ENCODE measurements at places on chromosomes 2 and 18.

GRCh38 chr18:2402084-2402483, 169.2 kb downstream of the METTL4 start:
- no peak for DNase-seq

DNA sequence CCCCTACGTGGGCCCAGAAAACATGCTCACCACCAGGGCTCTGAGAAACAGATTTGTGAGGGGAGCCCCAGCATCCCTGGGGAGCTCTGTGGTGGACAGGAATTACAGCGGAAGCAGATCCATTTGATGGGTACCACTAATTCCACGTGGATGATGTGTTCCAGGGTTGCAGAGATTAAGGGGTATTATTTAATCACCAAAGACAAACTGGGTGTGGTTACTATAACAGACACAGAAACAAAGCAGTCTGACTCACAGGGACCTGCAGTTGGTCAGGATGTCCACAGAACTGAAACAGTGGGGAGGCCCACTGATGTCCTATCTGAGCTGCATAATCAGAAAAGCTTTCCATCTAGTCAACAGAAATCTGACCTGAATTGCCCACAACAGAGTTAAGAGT, 65.8 kb downstream of the PSMG2 start:
- no peak for DNase-seq

DNA sequence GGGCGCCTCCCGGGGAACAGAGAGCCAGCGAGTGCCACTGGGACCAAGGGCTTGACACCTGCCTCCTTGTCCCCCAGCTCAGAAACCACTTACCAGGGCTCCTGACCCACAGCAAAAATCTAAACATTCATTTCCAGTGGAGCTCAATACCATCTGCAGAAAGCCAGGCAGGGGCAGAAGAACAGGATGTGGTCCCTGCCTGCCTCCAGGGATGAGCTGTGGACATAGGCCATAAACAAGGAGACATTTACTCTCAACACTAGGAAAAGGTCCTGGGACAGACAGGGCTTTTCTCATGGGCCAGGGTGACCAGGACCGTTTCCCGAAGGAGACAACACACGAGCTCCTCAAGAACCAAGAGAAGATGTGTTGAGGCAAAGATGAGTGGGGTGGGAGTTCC, 203.0 kb downstream of the CTIF start:
- no peak for DNase-seq

- no peak for DNase-seq
Measured at GRCh38 chr2:69780921-69781320, 39.0 kb downstream of the ANXA4 start.

DNA sequence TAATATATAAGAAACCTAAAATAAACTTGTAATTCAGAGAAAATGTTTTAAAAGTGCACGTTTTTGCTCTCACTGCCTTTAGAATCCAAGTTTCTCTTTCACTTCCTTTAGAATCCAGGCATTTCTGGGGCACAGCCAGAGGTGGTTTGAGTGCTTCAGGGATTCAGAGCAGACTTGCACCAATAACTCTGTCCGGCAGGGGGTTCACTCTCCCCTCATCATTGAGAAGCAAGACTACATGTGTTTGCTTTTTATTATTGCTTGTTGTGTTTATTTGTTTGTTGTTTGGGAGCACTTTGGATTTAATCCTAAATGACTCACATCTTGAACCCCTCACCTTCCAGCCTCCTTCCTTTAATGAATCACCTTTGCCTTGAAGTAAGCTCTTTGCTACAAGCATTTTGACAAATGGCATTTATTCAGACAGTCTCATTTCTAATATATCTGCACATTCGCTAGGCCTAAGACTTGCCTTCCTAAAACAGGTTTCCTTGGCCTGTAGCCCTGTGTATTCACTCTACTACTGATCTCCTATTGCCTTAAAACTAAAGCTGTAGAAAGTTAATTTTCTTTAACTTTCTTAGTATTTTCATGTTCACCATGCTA, 233.5 kb upstream of the ATP5MC3 start:
- peak; percentile 22 for DNase-seq

DNA sequence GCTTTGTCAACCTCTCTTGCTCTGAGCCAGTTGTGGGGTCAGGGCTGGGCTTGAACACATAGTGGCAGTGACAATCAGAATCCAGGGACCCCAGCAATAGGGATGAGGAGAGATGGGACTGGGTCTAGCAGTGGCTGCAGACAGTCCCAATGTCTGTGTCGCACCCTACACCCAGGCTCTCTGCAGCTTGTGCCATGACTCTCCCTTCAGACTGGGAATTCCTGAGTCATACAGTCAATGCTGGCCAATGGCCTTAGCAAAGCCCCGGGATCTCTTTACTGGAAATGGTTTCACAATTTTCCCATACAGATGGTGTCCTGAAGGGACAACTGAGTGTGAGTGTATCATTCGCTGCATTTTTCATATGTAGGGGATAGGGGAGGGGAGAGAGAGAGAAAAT, 74.2 kb upstream of the CELF4 start:
- DNase-seq: no peak

DNA sequence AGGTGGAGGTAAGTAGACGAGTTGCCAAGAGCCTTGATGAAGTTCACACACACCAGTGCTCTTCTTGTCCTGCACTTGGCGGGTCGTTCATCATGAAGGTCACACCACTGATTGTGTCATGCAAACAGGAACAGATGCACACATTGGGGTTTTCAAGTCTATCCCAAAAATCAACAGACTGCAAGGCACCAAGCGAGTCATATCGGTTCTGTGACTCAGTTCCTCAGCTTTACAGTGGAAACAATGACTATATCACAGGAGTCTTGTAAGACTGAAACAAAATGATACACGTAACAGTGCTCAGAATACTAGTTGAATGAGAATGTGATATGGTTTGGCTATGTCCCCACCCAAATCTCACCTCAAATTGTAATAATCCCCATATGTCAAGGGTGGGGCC, 526.9 kb upstream of the ID2 start:
- DNase-seq: no peak

- DNase-seq: no peak
Measured at GRCh38 chr18:37084912-37085311, 256.0 kb downstream of the KIAA1328 start.

DNA sequence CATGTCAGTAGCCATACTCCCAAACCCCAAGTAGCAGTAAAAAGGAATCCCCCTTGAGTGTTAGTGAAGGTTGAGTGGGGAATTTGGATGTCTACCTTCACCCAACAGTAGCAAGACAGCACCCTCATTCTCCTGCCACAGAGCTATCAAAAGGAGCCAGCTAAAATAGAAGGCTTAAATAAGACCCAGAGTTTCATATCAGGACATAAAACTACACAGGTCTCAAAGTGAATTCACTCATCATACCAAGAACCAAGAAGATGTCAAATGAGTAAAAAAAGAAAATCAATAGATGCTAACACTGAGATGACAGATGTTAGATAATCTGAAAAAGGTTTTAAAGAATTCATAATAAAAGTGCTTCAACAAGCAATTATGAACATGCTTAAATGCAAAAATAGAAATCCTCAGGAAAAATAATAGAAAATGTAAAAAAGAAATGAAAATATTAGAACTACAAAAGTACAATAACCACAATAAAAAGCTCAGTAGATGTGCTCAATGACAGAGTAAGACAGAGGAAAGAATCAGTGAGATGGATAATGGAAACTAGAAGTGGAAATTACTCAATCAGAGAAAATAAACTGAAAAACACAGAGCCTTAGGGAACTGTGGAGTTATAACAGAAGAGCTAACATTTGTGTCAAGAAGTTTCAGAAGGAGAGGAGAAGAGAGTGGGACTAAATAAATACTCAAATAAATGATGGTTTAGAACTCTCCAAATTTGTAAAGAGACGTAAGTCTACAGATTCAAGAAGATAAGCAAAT, 90.5 kb downstream of the EDAR start:
- DNase-seq: no peak

DNA sequence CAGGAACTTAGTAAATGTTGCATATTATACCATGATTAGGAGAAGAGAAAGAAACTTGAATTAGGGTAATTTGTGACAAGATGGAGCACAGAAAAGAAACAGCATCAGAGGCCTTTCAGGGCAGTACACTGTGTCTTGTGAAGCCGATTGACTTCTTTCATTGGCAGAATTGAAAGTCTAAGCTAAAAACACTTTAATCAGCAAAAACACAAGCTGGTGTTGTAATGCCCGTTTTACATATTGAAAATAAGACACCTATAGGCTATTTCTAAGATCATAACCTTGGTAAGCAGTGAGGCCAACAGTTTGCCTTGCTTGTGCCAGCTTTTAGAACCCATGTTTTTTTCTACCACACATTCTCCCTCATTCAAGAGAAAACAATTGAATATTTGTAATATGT, 1378.1 kb upstream of the NXPH2 start:
- no peak for DNase-seq

- no peak for DNase-seq
Measured at GRCh38 chr2:145085612-145086011, 565.7 kb upstream of the ZEB2 start.

DNA sequence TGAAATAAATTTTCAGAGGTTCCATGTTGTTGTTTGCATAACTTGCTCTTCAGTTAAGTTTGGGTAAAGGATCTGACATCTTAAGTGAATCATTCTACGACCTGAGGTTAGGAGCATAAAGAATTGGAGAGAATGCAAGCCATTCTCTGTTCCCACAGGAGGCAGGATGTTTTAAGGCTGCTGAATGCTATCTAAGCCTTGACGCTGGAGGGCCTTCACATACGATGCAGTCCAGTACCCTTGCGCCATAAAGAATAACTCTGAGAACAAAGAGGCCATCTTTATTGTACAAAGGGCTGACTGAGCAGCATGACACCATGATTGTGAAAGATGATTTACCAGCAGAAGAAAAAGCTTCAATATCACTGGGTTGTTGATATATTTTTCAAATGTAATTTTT, 198.4 kb downstream of the NYAP2 start:
- DNase-seq: no peak

GRCh38 chr2:231463698-231464575, at the start of gene NCL:
Gene NCL (minus strand): TSS chr2:231464484. CDS start chr2:231464353, 131 bp downstream.
- DNase-seq: peak; percentile 62

DNA sequence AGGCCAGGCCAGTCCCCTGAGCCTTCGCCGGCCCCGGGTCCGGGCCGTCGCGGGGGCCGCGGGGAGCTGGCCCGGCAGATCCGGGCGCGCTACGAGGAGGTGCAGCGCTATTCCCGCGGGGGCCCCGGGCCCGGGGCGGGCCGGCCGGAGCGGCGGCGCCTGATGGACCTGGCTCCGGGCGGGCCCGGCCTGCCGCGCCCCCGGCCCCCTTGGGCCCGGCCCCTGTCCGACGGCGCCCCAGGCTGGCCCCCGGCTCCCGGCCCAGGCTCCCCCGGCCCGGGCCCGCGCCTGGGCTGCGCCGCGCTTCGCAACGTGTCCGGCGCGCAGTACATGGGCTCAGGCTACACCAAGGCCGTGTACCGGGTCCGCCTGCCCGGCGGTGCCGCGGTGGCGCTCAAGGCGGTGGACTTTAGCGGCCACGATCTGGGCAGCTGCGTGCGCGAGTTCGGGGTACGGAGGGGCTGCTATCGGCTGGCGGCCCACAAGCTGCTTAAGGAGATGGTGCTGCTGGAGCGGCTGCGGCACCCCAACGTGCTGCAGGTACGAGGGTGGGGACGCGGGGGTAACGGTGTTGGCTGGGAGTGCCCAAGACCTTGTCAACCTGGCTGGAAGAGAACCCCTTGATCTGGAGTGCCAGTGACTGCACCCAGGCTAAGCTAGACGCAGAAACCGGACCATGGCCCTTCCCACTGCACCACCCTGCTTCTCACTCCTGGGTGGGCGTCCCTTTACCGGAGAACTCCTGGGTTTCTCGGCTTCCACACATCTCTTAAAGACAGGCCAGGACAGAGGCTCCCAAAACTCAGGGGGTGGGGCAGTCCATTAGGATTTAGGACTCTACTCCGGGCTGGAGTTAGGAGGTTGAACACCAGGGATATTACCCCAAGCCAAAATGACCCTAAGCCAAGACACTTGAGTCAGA, 739 bp downstream of the PKDCC start:
- no peak for DNase-seq

DNA sequence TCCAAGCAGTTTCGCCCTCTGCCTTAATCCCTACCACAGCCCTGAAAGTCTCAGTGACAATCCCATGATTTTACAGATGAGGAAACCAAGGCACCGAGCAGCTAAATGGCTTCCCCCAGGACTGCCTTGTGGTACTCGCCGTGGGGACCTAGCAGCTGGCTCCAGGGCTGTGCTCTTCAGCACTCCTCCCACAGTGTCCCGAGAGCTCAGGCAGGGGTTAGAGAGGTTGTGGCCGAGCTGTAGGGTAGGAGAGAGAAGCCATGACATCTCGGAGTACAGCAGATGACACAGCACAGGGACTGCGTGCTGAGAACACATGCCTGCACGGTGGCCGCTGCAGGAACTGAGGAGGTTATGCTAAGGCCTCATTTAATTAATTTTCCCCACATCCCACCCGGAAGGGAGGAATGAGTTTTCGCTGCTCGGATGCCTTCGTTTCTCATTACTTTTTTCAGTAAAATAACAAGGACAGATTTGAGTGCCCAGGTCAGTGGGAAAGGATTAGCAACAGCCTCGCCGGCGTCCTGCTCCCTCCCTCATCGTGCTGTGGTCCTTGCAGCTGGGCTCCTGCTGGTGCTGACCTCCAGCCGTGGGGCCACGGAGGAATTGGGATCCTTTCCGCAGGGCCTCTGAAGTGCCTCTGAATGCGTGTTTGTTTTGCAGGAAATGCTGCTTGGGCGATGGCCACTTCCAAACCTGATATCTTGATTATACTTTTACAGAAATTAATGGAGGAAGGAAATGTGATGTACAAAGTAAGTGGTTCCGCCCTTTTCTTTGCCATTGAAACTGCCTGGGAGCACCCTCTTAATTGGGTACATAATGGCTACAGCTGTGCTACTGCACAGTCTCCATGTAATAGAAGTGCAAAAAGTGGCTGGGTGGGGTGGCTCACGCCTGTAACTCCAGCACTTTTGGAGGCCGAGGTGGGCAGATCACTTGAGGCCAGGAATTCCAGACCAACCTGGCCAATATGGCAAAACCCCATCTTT, 61.2 kb downstream of the WDSUB1 start:
- DNase-seq: no peak

DNA sequence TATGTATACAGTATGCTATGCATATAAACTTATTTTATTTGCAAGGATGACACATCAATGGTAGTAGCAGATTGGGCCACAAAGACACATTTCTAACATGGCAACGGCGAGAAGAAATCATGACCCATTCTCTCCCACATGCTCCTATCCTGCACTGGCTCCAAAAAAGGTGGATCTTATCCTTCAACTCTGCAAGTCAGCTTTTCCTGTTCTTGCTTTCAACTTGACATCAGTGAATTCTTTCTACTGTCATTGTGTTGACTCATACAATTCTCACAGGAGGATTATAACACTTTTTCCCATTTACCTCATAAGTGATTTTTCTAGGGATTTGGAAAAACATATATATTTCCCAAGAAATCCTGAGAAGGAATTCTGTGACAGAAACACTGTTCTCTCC, 53.1 kb downstream of the ACVR1 start:
- DNase-seq: no peak
